ENCODE measurements at places on chromosomes 7 and 10.

DNA sequence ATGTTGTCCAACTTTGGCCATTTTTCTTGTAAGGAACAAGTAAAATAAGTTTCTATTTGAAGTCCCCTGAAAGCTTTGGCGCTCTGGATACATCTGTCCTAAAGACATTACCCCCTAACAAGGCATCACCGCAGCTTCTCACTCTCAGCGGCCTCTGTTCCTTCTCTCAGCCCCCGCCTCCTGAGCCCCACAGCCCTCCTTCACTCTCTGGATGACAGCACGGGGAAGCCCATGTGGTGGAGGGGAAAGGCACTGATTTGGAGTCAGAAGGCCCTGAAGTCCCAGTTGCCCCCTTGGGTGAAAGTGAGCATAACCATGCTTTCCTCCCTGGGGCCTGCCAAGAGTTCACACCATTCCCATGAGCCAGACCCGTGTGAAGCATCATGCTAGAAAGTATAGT is 4.6 kb downstream of the H2BK1 start:
- no peak for DNase-seq

DNA sequence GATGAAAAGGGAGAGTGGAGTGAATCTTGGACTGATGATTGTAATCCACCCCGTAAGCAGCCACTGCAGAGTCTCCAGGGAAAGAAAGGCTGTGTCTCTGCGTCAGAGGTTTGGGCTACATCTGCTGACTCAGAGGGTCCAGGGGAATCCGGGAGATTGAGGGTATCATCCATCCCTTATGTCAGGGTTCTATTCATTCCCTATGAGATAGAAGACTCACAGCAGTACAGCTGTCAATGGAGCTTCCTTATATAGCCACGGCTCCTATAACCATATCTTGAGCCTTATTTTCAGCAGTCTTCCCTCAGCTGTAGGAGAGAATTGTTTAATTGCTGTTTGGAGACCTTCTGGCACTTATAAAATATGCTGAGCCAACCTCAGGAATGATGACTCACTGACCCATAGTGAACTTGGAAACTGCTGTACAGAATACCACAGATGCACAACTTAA is 558.2 kb upstream of the PFKP start:
- no peak for DNase-seq

GRCh38 chr10:29387269-29387668 is 98.4 kb downstream of the LYZL1 start:
- no peak for DNase-seq

DNA sequence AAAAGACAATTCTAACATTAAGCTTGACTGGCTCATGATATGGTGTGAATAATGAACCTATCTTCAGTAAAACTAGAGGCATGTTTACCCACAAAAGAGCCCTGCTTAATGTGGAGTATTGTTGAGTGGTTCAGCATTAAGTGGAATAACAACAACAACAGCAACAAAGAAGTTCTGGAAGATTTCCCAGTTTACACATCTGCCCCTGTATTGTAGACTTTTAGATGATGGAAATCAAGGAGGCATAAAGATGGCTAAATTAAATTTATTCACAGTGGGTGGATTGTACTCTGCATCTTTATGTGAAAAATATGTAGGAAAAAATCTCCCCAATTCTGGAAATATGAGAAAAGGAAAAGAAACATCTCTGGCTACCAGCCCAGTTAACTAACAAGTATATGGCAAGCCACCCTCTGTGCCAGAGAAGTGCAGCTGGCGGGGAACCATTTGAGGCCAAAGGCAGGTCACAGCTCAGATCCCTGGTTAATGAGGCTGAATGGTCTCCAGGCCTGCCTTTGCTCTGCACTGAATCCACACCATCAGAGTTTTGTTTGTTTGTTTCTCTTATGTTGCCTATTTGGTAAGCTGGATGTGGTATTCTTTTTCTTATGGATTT is 186.0 kb downstream of the SEMA3D start:
- no peak for DNase-seq

DNA sequence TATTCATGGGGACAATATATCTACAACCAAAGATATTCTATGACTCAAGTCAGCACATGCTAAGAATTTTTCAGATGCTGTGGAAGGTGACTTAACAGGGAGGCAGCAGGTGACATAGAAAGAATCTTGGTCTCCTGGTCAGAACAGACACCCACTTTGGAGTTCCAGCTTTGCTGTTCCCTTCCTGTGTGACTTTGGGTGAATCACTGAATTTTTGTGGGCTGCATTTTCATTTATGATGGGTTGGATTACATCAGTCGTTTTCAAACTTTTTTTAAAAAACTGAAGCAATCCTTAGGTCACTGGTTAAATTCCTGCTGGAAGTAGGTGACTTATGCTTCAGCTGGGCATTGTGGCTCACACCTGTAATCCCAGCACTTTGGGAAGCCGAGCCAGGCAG is 24.9 kb downstream of the RGR start:
- no peak for DNase-seq

DNA sequence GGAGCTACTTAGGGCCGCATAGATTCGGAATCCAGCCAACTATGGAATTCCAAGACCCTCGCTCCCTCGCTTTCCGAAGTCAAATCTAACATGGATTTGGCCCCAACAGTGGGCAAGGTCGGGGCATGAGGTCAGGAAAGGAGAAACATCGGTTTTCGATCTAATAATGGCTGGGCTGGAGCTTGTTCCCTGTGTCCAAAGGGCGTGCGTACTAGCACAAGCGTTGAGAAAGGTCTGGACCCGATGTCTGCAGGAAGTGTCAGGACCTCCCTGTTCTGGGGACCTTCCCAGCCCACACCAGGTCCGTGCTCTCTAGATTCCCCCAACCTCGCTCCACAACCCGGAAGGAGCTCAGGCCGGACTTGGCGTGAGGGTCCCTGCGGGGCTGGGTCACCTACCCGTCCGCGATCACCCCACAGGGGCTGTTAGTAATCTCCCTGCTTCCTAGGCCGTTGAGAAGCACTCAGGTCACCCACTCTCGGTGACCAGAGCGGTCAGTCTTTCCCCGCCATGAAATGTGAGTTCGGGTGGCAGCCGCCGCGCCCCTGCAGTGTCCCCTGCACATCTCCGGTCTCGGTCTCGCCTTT is 4.8 kb downstream of the FEZF1 start:
- DNase-seq, result no peak

- no peak for DNase-seq
These were observed 35.7 kb upstream of the SH2D4B start for GRCh38 chr10:80501913-80502521.

DNA sequence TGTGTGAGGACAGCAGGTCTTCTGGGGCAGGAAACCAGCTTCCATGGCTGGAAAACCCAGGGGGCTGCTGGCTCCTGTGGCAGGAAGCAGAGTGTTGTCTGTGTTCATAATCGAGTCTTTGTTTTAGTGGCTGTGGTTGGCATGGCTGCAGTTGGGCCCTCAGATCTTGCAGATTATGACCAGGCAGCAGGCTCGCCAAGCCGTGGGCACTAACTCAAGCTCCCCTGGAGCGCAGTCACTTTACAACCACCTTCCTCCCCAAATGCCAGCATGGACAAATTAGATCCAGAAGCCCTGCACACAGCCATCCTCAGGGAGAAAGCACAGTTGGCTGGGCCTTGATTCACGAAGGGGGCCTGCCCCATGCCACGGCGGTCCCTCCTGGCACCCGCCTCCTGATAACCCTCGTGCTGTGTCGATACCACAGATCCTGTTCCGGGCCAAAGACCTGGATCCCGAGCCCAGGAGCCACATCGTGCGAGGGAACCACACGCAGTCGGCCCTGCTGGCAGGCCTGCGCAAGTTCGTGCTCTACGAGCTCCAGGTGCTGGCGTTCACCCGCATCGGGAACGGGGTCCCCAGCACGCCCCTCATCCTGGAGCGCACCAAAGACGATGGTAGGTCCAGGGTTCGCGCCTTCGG is 552.5 kb upstream of the FOXK1 start:
- DNase-seq, result no peak

DNA sequence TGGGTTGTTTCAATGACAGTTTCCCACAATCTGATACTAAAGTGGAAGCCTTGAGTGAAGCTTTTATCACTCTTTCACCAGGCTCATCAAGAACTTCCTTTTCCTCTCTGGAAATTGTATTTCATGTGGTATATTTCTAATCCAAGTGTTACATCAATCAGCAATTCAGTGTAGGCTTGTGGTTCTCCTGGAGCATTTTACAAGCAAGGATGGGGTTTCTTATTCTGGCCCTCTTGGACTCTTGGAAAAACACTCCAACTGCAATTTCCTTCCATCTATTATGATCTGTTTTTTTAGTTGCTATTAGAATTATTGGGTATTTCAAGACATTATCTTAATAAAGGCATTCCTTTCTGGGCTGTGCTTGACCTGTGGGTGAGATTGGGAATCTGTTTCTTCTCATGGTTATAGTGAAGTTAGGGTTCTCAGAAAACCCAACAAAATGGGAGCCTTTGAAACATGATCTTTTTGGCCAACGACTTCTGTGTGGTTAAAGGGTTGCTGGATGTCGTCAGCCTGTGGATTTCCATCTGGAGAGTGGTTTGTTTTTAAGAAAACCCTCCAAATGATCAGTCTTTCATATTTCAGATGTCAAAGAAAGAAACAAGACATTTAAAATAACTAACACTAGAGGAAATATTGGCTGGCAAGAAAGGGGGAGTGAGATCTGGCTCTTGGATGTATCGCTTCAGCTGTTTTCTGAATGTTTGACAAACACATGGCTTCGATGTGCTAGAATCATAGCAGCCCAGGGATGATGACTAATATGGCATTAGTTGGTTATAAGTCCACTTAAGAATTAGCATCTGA is 540.2 kb downstream of the LRMDA start:
- no peak for DNase-seq

GRCh38 chr10:8638088-8638672 is 583.7 kb downstream of the GATA3 start:
- DNase-seq, result no peak

DNA sequence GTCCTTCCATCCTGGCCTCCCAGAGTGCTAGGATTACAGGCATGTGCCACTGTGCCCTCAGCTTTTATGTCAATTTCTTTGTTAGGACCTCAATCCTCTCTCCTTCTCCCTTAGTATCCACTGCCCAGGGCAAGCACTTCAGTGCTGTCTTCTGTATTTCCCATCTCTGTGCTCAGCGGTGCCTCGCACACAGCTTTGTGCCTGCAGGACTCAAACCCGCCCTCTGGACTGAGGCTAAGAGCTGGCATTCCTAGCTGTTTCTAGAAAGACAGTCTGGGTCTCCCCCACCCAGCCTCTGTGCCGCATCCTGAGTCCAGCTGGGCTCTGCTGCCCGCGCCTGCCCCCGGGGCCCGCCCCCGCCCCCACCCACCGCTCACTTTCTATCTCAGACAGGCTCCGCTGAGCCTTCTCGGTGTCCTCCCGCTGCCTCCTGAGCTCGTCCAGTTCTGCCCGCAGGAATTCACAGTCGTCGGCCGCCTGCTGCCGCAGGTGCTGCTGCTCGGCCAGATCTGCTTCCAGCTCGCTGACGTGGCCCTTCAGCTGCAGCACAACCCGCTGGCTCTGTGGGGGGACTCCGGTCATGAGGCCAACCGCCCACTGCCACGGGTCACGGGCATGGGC is 67.3 kb downstream of the SPDYE5 start:
- no peak for DNase-seq

- no peak for DNase-seq
These were observed 139.2 kb upstream of the PRR15 start for GRCh38 chr7:29424295-29424983.

GRCh38 chr10:30125496-30125895 is 66.1 kb upstream of the JCAD start:
- DNase-seq, result no peak
